ENCODE measurements at places on chromosomes 11 and 22. TPM values are rescaled to one million over a fixed set of nuclear protein-coding genes. Genes with fewer than 3 reads are reported as not detected.

FJX1 gene
- 20.6 TPM for total RNA-seq

DNA sequence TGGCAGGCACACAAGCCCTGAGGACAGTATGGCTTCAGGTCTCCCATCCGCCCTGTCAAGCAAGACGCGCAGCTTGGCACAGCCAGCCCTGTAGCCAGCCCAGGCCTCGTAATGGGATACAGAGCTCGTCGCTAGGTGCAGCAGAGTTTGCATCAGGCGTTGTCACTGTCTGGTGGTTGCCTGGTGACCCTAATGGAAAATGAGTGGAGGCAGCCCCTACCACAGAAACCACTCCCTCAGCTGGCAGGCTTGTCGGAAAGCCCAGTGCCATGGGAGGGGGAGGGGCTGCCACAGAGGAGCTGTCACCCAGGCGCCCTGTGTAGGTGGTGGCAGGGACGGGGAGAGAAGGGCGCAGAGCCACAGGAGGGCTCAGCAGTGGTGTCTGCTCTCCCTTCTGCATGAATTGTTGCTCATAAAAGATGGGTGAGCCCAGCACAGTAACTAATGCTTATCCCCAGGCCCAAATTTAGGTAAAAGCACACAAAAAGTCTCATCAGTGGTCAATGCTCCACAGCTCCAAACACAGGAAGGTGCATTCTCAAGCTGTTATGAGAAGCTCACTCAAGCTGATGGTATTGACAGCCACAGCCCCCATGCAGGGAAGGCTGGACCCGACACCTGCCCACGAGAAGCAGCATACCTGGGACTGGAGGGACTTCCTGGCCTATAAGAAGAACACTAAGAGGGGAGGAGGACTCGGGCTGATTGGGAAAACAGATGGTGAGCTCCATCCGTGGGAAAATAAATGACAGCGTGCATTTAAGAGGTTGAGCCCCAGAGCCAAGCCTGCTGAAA is 164.6 kb downstream of the ETS1 start:
- no peak for DNase-seq

- no peak for DNase-seq
Observed at GRCh38 chr11:74288911-74289310, 22.5 kb downstream of the P4HA3 start.

- no peak for DNase-seq
Observed at GRCh38 chr11:41872870-41873269, 413.4 kb upstream of the LRRC4C start.

GRCh38 chr11:110452720-110453119 is 23.0 kb downstream of the FDX1 start:
- DNase-seq = no peak

LDHA gene
- 308 TPM for total RNA-seq

- DNase-seq = no peak
Observed at GRCh38 chr11:60891103-60891741, 15.2 kb downstream of the PRPF19 start.

GRCh38 chr22:38244106-38244505 is 28.7 kb downstream of the TMEM184B start:
- DNase-seq = no peak

DNA sequence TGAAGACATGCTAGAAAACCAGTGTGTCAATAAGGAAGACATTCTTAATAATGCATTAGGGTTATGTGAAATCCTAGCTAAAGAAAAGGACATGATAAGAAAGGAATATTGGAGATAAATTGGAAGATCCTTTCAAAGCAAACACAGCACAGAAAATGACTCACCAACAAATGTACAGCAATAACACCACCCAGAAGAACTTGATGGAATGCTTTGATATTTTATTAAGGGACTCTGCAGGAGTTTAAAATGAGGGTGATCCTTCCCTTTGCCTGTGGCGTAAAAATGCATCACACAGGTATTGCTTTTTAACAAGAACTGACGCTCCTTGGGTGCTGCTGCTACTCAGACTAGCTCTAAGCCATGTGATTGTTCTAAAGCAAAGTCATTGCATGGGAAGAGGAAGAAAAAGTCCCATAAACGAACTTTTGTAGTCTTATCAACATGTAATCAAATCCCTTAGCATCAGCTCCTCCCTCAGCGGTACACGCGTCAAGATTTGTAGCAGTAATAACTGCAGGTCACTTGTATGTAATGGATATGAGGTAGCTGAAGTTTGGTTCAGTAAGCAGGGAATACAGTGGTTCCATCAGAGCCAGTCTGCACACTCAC is 48.4 kb upstream of the EED start:
- no peak for DNase-seq

DNA sequence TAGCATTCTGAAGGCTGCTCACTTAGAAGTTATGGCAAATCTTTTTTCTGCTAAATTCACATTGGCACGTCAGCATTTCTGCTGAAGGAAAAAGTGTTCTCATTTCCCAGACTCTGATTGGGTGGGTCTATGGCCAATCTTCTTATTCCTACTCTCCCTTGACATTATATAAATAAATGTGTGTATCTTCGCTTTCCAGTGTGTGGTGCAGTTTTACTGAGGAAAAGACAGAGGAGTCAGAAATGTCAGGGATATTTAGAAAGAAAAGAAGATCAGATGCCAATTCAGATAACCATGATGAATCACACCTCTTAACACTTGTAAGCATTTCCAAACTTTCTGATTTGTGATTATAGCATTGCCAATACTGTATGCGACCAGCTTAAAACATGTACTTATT is 3.2 kb upstream of the BDNF start:
- no peak for DNase-seq

GRCh38 chr22:19687561-19688300 is 26.6 kb upstream of the SEPTIN5 start:
- DNase-seq = peak; percentile 50

PANX2 gene
- total RNA-seq = 2.2 TPM

DNA sequence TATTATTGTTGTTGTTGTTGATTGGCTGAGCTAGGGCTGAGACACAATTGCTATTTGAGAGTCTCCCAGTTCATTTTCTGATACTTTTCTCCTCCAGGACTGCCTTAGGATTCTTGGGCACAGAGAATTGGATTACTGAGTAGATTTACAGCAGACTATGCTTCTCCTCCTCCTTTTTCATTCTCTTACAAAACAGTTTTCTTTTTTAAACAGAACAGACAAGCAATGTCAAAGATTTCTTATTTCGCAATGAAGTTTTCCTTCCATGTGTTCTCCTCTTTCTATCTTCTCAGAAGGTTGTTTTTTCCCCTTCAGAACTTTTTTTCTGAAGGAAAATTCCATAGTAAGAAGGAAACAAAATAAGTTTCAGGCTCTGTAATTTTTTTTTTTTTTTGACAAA is 19.8 kb upstream of the TIMP3 start:
- DNase-seq = no peak

LBHD1 gene
- 2.7 TPM for total RNA-seq

DNA sequence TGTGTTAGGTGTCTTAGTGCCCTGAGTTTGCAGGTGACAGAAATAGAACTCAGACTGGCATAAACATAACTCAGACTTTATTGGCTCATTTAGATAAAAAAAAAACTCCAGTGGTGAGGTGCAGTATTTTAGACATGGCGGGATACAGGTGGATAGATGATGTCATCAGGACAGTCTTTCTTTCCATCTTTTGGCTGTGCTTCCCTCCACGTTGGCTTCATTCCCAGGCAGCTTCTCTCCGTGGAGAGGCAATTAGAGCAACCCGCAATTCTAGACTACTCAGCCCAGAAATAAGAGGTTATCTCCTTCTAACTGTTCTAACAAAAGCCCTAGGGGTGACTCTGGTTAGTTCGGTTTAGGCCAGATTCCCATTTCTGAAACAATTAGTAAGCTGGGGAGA is 40.5 kb downstream of the NCAM1 start:
- no peak for DNase-seq

CEP126 gene
- 0.48 TPM for total RNA-seq

Measured in H7 (cell line).